ENCODE measurements at places on chromosomes 16 and 17.

DNA sequence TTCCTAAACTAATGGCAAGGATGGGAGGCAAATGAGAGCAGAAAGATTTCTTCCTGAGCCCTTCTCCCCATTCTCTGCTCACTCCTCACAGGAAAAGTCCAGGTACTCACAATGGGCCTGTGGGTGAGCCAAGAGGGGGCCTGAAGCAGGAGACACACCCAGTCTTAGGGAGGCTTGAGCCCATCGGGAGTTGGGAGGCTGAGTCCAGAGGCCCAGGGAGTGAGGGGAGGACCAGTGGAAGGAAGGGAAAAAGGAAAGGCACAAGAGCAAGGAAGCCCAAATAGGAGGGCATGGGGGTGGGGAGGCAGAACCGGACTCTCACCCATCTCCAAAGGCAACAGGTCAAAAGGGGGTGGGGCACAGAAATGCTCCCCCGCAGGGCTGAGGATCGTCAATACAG lies 68.1 kb upstream of the CNEP1R1 start:
- no peak for DNase-seq

DNA sequence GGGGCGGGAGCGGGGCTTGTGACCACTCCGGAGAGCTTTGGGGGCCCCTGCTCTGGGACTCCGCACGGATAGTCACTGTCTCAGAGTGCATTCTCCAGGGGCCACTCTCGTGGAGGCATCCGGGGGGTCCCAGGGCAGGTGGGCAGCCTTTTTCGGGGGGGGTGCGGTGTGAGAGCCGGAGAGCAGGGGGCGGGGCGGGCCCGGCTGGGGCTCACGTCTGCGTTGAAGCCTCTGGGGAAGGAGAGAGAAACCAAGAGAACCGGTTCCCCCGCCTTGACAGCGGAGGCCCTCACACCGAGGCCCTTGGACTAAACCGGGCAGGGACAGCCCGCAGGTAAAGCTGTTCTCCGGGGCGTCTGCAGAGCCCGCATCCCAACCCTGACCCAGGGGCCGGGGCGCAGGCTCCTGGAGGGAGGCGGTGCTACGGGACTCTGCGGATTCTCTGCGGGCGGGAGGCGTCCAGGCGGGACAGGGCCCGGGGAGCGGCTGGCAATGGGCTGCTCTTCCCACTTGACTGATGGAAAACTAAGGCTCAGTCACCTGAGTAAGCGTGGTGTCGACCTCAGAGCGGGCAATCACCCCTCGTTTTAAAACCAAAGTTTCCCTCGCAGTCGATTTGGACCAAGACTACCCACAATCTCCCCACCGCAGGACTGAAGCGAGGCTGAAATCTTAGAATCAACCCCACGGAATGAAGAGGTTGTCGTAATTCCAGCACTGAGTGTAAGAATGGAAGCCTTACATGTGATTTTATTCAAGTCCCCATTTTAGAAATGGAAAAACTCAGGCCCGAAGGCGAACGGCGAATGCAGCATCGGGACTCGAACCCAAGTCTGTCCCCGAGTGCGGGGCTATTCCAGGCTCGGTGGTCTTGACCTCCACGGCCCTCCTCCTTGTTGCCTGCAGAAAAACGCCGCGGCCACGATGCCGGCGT lies 49.6 kb upstream of the AMZ2 start:
- no peak for DNase-seq

DNA sequence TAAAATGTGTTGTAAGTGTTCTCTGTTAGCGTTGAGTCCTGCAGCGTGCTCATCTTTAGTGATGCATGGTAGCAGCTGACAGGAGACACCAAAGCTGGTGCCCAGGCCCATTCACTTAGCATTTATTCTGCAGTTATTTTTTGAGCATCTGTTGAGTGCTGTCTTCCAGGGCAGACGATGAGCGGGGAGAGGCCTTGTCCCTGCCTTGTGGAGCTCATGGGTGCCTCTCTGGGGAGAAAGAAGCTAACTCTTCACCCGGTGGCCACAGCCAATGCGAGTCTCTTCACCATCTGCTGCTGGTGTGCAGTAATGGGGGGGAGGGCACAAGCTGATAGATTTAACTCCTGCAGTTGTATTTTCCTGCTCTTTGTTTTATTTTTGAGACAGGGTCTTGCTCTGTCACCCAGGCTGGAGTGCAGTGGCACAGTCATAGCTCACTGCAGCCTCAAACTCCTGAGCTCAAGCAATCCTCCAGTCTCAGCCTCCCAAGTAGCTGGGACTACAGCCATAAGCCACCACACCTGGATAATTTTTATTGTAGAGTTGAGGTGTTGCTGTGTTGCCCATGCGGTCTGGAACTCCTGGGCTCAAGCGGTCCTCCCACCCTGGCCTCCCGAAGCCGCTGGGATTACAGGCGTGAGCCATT lies 30.5 kb downstream of the GPT2 start:
- no peak for DNase-seq

GRCh38 chr16:80147026-80147655 lies 393.7 kb upstream of the DYNLRB2 start:
- DNase-seq, result no peak

DNA sequence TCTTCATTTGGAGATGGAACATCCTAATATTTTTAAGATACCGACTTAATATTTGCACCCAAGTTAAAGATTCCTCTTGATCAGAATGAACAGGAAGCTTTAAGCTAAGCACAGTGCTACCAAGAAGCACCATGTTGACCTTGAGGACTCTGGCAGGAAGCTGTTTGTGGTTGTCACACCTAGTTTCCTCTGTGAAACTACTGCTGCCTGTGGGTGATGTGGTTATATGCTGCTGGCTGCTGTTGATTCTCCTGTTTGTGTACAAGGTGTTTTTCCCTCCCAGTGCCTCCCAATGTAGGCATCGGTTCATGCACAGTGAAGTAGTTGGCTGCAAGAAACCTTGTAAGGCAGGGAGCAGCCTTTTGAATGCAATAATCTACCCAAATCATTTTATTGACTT lies 23.4 kb downstream of the RBL2 start:
- DNase-seq, result peak; percentile 44

DNA sequence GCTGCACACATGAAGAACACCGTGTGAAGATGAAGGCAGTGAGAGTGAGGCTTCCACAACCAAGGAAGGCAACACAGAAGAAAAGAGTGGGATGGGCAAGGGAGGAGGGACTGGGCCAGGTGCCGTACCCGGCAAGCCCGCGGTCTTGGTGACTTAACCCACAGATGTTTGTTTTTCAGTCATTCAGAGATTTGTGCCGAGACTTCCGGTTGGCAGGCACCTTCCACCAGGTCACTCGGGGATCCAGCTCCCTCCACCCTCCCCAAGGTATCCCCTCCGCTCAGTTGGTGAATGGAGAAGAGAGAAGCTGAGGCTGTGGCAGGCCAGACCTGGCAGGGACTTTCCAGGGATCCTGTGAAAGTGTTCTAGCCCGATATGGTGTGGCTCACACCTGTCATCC lies 4.9 kb upstream of the KREMEN2 start:
- no peak for DNase-seq

- no peak for DNase-seq
These were observed 556.9 kb upstream of the CDH5 start for GRCh38 chr16:65809627-65810026.

All from activated T-cell treated with anti-CD3 and anti-CD28 coated beads for 1 hour (primary cell).